ENCODE measurements at places on chromosomes 12 and 14.

GRCh38 chr12:68739891-68740290 is 6.1 kb upstream of the SLC35E3 start:
- no peak for DNase-seq

DNA sequence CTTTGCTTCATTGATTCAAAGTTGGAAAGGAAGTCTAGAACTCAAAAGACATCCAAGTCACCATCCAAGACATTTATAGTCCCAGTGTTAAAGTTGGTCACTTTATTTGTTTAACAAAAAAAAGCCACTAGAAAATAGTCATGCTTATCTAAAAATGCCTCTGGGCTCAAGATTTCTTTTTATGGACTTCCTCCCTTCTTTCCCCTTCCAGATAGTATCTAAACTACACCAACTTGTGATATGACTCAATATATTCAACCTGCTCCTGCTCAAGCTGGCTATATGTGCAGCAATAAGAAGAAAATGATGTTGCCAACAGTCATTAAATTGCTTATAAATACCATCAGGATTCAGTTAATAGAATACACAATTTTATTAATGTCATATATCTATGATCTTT is 1177.1 kb downstream of the FLRT2 start:
- no peak for DNase-seq

DNA sequence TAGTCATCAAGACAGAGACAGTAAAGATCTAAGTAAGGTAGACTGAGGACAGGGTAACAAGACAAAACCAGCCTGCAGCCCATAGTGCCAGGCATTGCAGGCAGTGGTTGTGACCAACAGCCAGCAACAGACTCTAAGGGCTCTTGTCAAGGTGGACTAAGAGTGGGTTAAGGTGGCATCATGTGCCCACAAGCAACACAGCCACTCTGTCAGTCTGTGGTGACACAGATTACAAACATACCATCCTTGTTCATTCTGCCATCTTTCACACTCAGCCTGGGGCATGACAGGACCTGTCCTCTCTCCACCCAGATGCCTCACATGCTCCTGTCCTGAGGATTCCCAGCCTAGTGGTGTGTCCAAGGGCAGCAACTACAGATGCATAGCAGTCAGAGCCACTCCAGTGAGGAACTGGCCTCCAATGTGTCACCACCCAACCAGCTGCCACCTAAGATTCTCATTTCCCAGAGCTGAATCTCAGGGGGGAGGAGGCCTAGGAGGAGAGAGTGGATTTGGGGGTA is 28.3 kb downstream of the VDR start:
- DNase-seq: no peak

GRCh38 chr12:122929812-122930211 is 33.9 kb upstream of the VPS37B start:
- DNase-seq: no peak

- no peak for DNase-seq
These were observed 42.2 kb downstream of the PTPRO start for GRCh38 chr12:15364221-15365160.

DNA sequence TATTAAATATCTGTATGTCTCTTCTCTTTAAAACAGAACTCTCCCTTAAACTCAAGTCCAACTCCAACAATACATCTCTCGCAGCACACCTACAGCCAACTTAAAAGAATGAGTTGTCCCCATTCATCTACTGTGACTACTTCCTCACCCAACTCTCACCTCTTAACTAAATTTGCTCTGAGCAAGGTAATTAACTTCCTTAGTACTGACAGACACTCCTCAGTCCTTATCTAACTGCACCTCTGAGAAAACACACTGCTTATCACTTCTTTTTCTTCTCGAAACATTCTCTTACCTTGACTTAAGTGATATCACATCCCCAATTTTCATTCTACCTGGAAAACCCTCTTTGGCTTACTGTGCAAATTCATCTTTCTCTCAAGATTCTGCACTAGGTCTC is 7.0 kb downstream of the ERGIC2 start:
- DNase-seq: no peak

GRCh38 chr14:20415782-20416206 is 2.5 kb upstream of the TEP1 start:
- DNase-seq: no peak

DNA sequence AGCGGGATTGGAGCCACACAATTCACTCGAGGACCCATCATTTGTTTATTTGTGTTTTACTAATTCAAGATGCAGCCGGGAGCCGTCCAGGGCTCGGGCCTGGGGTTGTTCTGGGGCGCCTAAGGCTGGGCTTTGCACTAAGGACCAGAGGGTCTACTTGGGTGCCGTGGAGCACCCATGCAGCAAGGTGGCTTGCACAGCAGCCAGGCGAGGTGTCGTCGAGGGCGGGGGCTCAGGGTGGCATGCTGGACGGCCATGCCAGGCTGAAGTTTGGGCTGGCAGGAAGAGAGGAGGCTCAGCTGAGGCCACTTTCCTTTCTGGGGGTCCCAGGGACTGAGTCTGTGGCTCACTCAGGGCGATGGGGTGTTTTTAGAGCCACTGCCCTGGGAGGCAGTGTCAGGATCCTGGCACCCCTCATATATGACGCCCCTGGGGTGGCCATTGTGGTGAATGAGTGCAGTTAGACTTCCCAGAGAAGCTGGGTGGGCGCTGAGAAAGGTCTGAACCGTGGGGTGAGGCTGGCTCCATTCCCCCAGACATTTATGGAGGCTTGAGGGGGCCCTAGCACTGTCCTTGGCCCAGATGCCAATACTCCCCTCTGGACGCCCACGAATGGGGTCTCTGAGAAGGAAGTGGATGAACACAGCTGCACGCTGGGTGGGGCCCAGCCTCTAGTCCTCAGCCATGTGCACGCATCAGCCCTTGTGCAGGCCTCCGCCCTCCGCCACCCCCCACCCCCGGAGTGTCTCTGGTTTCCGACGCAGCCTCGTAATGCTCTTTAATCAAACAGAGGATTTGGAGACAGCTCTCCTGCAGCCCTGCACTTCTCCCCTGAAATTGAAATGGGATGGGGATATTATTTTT is 11.3 kb downstream of the MEG3 start:
- DNase-seq: no peak

GRCh38 chr14:75602503-75602902 is 24.1 kb downstream of the FLVCR2 start:
- DNase-seq: no peak

- DNase-seq: no peak
These were observed 294.6 kb downstream of the GXYLT1 start for GRCh38 chr12:41850046-41850445.

DNA sequence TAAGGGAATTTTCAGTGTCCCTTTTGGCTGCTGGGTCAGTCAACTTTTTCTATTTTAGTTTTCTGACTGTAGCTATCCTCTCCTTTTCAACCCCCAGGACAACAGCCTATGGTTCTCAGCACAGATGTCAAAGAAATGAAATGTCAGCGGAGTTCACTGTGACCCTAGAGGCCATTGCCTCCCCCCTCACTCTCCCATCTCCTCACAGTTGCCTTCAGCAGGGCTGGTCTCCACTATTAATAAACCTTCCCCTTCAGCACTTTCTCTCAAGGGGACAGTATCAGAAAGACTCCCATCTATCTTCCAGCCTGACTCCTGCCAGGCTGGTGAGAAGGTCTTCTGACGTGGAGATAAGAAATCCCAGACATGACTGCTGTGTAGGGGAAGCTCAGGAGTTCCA is 137.1 kb upstream of the WSCD2 start:
- DNase-seq: no peak

DNA sequence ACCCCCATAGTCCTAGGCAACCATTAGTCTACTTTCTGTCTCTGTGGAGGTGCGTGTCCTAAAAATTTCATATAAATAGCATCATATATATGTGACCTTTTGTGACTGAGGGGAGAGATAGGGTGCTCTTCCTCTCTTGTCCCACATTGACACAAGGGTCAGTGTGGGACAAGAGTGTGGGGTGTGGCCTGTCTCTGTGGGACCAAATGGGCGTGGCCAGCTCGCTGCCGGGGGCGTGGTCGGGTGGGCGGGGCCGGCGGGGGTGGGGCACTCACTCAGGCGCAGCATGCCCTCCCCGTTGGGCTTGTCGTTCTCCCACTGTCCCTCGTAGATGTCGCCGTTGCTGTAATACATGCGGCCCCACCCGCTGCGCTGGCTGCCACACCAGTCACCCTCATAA is 15.5 kb downstream of the MORN3 start:
- DNase-seq: no peak

DNA sequence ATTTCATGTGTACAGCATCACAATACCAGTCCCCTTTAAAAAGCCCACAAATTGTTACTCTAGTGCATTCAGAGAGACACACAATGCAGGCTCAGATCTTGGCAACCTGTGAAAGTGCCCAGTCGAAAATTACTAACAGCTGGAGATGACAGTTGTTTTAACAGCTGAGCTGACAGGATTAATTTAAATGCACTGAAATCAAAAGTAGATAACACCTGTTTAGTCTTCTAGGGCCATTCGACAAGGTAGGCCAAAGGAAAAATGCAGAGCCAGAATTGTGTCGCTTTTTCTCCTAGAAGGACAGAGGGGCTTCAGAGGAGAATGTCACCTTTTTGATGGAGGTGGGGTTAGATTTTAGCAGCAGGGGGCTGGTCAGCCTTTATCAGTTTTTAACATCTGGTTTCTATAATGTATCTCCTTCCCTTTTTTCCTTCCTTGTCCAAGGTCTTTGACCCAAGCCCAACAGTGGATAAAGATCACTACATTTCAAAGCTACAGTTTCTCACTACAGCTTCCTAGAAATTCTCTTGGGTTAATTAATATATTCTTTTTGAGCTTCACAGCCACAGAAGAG is 139.1 kb downstream of the SOX5 start:
- no peak for DNase-seq

GRCh38 chr12:50523772-50524171 is 19.0 kb downstream of the DIP2B start:
- DNase-seq: no peak

DNA sequence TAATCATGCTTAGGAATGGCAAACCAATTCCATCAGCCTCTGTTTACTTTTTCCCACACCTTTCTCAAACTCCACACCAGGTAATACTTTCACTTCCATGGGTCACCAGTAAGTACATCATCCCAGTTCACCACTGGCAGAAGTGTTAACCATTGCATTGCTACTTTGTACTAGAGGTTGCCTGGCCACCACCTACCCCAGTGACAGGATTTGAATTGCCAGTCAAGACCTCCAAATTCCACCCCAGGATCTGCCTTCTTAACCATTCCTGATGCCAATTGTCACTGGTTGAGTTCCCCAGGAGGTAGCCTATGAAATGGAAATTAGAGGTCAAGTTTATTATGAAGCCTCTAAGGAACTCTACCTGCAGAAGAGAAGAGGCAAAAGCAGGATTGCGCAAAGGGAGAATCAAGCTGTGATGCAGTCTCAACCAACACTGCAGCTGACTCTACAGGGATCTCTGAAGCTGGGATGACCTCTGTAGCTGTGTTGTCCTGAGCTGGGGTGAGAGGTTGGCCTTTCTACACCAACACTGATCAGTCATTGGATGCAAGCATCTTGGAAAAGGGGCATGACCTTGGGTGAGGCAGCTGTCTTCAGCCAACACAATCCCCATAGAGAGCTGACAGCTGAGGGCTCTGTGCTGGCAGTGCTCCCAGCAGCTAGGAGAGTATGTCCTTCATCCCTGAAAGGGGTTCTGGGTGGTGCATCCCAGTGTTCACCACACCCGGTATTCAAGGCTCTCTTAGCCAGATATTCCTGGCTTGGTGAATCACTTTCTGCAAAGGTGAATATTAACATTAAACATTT is 37.0 kb upstream of the HMGA2 start:
- DNase-seq: no peak

Measured in activated T-helper 9 cell treated with anti-CD3 and anti-CD28 coated beads, Interleukin-2, amount 50 U/mL, for 16 hours (primary cell).